Dorsolateral prefrontal cortex (tissue), 122 donors: ENCODE measurements at places on chromosomes 7 and 10.

DNA sequence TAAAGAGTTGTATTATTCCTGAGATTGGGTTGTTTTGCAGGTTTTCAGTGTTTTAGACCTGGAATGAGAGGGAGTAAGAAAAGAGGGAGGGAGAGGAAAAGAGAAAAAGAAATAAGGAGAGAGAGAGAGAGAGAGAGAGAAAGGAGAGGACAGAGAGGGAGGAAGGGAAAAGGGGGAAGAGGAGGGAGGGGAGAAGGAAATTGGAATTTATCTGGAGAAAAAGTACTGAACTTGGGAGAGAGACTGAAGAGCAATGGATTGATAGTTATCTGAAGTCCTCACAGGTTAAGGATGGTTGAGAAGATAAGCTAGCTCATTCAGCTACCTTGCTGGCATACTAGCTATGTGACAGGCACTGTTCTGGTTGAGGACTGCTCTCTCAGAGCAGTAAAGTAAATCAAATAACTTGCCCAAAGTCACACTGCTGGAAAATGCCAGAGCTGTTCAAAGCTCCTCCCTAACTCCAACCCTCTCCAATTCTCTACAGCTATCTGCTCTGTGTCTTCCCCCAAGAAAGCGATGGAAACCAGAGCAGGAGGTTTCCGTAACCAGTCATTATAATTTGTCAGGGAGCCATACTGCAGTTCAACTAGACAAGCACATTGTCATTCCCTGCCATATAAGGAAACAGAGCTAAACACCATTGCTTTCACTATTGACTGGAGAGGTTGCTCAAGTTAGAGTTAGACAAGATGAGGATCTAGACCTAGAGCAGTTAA is 10.7 kb downstream of the CALD1 start:
- no peak for DNase-seq

GRCh38 chr7:54857294-54857693 is 98.3 kb upstream of the SEC61G start:
- no peak for DNase-seq

DNA sequence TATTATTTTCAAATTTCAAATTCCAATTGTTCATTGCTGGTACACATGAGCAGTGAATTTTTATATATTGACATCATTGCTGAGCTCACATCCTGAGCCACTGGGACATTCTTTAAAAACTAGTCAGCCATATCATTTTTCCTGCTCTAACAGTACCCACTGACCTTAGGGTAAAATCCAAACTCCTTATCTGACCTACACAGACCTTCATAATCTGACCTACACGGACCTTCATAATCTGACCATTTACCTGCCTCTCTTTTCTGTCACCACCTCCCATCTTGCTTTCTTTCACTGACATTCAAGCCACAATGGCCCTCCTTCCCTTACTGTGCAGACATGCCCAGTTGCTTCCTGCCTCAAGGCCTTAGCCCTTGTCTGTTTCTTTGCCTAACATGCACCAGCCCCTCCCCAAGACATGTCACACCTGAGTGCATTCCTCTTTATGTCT is 16.1 kb upstream of the CUZD1 start:
- no peak for DNase-seq

DNA sequence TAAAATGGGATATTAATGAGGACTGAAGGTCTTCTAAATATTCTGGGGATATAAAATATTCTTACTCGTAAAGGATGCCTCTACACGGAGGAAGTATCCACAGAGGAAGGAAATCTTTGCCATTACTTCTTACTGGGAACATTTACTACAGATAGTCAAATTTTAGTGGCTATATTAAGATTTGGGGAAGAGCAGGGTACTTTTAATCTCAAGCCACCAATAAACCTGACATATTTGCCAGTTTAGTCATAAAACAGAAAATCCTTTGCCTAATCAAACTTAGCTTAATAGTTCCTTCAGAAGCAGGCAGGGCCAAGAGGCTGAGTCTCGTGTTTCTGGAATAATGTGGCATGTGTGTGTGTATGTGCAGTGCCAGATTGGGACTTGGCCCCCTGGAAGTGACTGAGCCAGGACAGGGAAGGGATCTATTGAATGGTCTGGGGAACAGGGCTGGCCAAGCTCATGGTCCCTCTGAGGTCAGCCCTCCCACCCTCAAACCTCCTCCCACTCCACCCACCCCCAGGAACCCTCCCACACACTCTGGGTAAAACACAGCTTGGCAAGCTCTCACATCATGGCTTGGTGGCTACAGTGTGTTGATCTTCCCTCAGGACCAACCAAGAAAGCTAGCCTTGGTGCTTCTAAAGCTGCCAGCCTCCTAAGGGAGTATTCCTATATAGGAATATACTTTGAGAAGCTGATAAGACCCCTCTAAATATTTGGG is 1.6 kb upstream of the PIK3CG start:
- DNase-seq, result no peak

DNA sequence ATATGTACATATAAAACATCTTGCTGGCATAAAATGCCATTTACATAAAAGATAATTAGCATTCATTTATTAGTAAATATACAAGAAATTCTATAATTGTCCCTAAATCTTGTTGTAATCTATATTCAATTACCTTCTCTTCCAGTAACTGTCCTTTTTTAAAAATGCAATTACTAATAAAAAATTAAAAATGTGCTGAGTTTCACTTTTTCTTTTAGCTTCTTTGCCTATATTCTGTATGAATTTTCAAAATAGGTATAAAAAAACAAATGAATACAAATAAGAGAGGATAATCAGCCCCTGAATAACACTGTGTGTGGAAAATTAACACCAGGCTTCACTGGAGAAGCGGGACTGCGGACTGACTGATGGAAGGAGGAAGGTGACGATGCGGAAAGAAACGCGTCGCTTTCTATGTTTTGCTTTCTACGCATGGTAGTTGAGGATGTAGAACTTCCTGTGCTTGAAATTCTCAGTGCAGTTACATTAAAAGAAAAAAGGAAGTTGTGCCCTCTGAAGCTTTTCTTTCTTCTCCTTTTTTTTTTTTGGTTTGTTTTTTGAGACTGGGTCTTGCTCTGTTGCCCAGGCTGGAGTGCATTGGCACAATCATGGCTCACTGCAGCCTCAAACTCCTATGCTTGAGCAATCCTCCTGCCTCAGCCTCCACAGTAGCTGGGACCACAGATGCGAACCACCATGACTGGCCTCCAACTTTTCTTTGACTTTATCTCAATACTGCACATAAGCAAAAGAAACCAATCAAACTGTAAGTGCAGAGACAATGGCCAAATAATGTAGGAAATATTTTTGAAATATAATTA is 7.4 kb upstream of the ZMYND11 start:
- no peak for DNase-seq

DNA sequence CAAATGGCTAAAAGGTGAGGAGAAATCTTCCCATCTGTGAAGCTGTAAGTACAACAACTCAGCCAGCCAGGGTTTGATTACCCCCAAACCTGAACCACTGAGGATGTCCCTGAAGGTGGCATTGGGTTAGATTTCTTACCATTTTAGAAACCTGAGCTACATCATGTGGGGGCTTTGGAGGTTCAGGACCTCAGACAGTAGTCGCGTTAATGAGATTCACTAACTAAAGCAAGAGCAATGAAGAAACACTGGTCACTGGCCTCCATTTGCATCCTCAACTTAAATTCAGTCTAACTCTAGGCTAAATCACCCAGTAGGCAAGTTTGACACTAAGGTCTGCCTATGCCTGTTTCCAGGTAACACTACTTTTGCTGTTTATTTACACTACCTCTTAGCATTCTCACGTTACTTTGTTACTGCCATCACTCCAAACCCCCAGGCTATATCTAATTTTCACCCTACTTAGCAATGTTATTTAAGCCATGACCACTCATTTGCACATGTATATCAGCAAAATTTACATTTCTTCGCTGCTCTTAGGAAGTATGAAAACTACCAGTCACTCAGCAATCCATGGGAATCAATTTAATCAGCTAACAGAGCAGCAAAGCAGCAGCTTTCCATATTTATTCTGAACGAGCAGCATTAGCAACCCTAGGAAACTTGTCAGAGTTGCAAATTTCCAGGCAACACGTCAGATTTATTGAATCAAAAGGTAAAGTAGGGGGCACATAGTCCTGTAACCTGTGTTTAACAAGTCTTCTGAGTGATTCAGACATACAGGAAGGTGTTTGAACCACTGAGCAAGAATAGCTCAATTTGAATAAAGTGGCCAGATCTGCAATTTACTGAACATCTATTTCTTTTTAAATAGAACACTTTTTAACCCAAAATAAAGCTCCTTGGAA is 788.4 kb upstream of the SORCS1 start:
- DNase-seq, result no peak

DNA sequence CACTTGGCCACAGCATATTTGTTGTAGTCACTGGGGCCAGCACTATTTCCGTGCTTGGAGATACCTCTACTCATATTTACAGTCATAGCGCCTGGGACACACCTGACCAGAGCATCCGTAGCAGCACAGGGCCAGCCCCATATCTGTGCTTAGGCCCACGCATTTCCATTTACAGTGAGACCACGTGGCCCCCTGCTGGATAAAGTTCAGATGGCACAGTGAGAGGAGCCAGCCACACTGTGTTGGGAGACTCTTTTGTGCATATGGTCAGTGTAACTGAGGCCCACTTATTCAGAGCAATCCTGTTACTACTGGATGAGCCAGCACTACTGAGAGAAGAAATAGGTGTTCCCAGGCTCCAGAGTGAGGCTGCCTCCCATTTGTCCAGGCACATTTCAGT is 455.3 kb downstream of the REEP3 start:
- no peak for DNase-seq

- DNase-seq, result no peak
These were observed 98.5 kb upstream of the LRRTM3 start for GRCh38 chr10:66827353-66827752.
